Stimulated activated CD8-positive, alpha-beta memory T cell treated with anti-CD3 and anti-CD28 coated beads, Interleukin-7, amount 100 ng/mL, for 1 hour (primary cell): ENCODE measurements at places on chromosomes 7 and 10.

DNA sequence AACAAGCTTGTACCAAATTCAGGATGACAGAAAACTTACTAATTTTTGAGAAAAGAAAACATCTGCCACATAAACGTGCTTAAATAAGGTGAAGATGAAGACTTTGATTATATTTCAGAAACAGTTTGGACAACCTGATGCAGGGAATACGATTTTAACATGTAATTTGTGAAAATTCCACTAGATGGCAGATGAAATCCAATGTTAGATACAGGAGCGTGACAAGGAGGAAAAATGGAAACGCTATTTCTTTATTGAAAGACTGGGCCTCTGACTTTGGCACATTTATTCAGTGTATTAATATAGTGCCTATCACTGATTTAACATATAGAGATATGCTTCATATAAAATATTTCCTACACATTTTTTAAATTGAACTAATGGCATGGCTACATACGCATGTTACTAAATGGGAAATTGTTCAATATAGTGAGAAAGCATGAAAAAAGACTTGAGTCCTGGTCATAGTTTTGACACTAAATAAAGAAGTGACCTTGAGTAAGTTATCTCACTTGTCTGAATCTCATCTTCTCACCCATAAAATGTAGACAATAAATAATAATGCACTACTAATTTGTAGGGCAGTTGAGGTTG, 60.7 kb downstream of the CD36 start:
- DNase-seq, result no peak

GRCh38 chr10:60757420-60757895, 20.8 kb upstream of the CDK1 start:
- no peak for DNase-seq

DNA sequence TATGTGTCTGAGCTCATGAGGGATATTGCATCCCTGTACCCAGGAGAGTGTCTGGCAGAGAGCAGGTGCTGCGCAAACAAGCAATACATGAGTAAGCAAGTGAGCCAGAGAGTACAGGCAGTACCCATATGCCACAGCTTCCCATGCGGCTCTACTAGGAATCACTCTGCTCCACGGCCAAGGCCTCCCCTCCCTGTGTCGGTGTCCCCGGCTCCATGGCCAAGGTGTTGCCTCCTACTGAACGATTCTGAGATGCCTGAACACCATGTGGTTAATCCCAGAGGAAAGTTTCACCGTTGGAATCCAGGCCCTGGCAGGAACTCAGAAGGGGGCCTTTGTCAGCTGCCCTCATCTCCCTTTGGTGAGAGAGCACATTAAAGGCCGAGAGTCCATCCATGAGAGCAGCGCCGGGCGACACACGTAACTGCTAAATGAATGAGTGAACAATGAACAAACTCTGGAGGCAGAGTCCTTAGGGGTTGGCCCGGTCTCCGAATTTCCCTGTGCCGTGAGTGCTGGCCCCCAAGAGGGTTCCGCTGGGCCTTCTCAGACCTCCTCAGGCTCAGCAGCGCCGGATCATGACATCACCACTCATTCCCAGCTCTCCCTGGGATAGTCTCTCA, 136.0 kb upstream of the FAM20C start:
- no peak for DNase-seq

DNA sequence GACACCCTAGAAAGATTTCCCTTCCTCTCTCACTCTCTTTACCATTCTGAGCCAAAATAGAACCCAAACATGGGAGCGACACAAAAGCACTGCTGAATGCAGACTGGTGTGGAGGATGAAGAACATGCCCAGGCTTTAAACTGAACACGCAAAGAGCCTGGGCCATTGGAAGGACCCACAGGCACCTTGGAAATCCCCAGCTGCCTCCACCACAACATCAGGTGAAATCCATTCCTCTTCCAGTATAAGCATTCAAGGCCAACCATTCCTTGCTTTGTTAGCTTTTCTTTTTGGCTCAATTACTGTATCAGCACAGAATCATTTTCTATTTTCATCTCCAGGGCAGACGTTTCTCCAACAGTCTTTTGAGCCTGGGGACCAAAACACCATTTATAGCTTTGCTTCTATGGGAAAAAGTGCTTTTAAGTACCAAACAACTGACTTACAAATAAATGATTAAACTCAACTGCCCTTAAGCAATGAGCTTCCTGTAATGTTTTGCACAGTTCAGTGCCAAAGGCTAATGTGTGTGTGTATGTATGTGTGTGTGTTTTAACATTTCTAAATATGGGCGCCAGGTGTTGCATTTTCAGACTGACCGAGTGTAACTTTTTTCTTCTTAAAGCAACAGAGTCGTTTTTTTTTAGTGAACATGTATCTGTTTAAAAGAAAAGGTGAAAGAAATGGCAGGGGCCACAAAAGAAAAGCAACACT, 16.2 kb upstream of the BLNK start:
- DNase-seq, result no peak

GRCh38 chr10:15898046-15898445, 37.7 kb upstream of the MINDY3 start:
- no peak for DNase-seq

- DNase-seq, result no peak
These were observed 473.7 kb downstream of the SUGCT start for GRCh38 chr7:40608321-40609075.

- no peak for DNase-seq
These were observed 52.9 kb downstream of the PIK3AP1 start for GRCh38 chr10:96667401-96667800.

DNA sequence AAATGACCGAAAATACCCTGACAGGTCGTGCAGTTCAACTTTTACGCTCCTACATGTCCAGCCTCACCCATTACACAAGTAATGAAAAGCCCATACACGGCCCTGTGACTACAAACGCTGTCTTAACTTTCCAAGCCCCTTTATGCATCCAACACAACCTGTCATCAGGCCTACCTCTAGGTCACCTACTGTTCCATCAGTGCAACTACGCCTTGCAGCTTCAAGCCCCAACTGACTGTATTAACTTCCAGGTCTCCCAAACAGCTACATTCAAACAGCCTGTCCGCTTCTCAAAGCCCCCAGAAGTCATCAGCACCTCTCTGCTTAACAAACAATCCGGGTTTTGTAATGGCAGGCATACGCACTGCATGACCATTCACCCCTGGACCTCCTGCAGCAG, 19.2 kb downstream of the ZNF107 start:
- no peak for DNase-seq

- no peak for DNase-seq
These were observed 17.8 kb upstream of the ERCC6 start for GRCh38 chr10:49556723-49557122.
